Stimulated activated effector memory CD8-positive, alpha-beta T cell treated with anti-CD3 and anti-CD28 coated beads, Interleukin-12 subunit alpha, Interleukin-12 subunit beta, amount 100 ng/mL, for 72 hours (primary cell): ENCODE measurements at places on chromosomes 7 and 10.

DNA sequence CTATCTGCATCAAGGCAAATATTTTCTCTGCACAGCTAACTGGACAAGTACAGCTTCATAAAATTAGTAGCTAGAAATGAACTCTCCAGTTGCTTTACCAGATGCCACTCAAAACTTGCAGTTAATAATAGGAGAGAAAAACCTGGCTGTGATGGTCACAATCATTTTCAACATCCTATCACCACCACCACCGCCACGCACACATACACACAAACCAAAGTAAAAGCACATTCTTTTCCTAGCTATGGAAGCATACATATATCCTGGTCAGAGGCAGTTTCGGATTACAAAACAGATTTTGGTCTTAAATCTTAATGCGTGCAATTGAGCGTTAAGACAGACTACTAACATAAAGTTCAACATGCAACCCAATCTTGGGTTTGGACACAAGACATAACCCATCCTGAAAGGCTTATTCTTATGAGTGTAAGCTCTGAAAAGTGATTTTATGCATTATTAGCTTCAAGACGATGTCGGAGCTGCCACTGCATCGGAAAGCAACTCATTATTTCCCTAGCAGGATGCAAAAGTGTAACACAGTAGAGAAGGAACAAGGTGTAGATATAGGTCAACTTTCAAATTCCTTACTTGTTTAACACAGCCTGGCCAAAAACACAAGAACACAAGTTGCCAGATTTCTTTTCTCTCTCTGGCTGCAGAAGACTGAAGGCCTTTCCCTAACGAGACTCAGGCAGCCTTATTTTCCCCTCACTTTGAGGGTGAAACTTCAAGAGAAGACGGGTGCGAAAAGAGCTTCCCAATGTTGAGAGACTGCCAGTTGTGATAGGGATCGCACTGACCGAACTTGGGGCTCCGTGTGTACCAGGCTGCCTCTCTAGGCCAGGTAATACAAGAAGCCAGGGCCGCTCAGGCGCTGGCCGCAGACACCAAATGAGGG lies 1.2 kb downstream of the CACUL1 start:
- no peak for DNase-seq

GRCh38 chr7:38451840-38452239 lies 178.4 kb upstream of the TARP start:
- DNase-seq, result no peak

- DNase-seq, result no peak
These were observed 13.2 kb upstream of the AQP1 start for GRCh38 chr7:30898411-30898810.

- DNase-seq, result no peak
These were observed 3.5 kb downstream of the PRR15 start for GRCh38 chr7:29567174-29567573.

- no peak for DNase-seq
These were observed 27.8 kb downstream of the RNLS start for GRCh38 chr10:88555190-88555908.

DNA sequence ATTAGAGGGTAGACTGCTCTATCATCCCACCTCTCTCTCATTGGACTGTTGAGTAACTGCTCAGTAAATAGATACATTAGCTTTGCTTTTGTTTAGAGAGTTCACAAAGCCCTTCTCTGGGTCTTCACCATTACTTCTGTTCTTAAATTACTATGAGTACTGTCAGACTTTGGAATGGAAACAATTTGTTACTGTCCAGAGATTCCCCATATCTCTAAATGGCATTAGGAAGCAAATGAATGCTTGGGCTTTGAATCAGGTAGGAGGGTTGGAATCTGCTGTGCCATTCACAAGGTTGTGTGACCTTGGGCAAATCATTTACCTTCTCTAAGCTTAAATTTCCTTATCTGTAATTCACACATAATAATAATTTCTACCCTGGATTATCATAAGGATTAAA lies 541.0 kb upstream of the FZD8 start:
- no peak for DNase-seq

GRCh38 chr7:28840592-28840995 lies 117.5 kb downstream of the TRIL start:
- DNase-seq, result no peak

DNA sequence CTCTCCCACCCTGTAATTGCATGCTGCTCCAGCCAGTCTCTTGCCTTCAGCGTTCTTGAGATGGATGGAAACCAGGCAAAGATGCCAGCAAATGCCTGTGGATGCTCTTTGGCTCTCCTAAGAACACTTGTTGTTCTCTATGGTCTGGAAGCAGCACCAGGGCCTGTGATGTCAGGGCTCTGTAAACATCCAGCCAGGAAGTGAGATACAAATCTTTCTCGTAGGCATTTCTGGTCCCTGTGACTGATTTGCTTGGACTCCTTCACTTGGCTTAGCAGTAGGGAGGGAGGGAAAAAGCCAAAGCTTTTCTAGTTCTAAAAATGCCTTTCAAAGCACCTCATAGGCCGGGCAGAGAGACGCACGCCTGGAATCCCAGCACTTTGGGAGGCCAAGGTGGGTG lies 201.3 kb downstream of the REEP3 start:
- no peak for DNase-seq

GRCh38 chr7:94295850-94296249 lies 98.8 kb upstream of the COL1A2 start:
- no peak for DNase-seq

GRCh38 chr10:19329475-19329874 lies 280.9 kb downstream of the MALRD1 start:
- DNase-seq, result no peak

DNA sequence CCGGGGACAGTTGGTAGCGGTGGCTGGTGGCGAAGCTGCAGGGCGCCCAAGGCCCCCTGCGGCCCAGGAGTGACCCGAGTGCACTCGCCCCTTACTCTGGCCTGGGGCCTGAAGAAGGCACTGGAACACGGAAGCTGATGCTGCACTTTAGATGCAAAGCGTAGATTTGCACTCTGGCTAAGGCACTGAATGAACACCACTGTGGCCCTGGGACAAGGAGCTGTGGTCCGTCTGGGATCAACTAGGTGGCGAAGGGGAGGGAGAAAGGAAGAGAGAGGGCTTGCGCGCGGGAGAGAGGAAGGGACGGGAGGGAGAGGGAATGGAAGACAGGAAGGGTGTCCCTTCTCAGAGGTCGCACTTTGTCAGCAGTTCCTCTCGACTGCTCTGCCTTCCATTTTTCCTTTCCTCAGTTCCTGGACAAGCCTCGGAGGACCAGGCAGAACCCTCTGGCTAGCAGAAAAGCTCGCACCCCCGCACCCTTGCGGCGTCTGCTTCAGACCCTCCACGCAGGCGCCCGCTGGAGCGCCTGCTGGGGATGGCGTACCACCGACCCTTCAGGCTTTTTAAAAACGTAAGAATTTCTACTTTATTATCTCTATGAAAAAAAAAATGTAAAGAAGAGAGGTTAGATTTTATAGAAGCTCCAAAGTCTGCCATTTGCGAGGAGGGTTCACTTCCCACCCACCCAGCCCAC lies 1.2 kb downstream of the FERD3L start:
- no peak for DNase-seq

DNA sequence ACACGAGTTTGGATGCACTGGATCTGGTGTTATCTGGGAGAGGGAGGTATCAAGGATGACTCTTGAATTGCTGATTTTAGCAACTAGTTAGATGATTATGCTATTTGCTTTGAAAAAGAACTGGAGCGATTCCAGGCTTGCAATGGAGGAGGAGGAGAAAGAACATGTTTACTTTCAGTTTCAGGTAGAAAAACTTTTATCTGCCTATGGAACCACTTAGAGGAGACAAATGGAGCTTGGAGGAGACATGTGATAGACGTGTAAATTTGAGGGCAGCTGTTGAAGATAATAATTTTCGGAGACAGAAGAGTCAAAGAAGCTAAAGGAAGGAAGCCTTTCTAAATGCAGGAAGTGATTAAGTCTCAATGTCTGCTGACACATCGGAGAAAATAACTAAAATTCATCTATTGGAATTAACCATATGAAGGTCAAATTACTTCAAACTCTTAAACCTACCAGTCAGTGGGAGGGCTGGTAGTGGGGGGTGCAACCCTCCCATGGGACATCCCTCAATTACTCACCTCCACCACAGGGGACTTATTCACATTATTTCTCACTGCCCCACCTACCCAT lies 56.4 kb upstream of the GNAI1 start:
- DNase-seq, result no peak

DNA sequence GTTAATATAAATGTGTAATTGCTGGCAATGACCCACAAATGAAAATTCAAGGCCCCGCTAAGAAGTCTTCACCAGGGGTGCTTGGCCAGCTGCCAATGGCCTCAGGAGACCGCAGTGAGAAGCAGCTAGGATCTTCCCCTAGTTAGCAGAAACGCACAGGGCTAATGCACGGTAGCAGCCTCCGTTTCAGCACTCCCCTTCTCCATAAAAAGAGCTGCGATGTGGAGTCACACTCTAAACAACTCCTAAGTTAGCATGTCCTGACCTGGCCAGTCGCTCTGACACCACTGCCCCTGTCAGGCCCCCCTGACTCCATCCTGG lies 139.0 kb downstream of the SEPTIN14 start:
- no peak for DNase-seq

DNA sequence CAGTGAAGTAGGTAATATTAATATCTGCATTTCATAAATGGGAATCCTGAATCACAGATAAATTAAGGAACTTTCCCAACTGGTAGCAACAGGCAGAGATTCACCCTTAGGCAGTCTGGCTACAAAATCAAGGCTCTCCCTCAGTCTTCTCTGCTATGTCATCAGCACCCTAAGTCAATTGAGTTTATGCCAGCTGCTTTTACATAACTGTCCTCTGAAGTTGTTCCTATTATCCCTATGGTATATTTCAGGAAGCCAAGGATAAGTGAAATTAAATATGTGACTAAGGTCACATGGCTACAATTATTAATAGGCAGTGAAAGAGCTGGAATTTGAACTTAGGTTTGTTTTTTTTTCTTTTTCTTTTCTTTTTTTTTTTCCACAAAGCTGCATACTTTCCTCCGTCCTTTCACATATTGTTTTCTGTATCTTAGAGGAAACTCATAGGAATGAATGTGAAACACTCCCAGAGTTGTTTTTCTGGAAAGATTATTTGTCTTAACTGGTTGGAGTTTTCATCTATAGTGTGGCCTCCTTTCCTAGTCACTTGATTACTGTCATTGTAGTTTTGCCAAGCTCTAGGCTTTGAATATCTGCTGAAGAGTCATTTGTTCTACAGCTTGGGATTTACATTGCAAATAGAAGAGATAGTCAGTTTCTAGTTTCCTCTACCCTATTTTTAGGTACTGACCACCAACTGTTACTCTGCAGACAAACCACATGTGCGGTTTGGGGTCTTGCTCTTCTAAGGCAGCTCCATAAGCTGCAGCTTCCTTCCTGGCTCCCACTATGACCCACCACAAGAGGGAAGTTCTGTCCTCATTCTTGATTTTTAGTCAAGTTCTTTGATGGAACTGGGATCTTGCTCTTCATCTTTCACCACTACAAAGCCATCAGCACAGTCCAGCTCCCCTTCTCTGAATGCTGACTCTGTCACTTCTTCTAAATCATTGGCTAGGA lies 338.0 kb upstream of the KIAA1217 start:
- no peak for DNase-seq

GRCh38 chr10:125802131-125802530 lies 20.9 kb downstream of the UROS start:
- no peak for DNase-seq

DNA sequence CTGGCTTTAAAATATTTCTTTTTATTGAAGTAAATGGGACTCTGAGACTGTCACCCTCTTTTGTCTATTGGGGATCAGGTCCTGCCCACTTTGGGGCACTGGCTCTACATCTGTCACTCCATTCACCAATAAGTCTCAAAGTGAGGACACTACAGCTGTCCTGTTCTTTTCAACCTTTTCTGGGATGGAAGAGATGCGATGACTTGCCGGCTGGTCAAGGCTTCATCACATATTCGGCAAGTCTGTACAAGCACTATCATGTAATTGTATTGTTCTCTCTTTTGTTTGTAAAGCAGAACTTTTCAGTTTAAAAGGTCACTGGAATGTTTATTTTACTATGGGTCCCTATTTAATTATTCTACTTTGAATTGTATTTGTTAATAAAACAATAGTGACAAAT lies 17.7 kb upstream of the SP8 start:
- no peak for DNase-seq

GRCh38 chr10:28400681-28401080 lies 97.8 kb upstream of the MPP7 start:
- DNase-seq, result no peak

GRCh38 chr7:131111081-131111576 lies 216.5 kb upstream of the MKLN1 start:
- no peak for DNase-seq

DNA sequence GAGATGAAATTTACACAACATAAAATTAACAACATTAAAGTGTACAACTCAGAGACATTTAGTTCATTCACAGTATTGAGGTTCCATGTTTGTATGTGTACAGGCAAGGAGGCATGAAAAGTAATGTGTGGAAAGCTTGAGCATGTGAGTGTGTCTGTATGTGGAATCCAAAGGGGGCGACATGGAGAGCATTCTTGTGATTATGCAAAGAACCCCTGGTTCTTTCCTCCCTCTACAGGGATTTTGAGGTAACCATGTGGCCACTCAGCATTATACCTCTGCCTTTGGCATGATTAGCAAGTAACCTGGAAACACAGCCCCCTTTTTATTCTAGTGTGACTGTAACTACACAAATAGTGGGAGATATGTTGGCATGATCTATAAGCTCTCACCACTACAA lies 21.0 kb downstream of the OR2F1 start:
- DNase-seq, result no peak

GRCh38 chr10:28935061-28935460 lies 257.7 kb downstream of the BAMBI start:
- DNase-seq, result no peak

- DNase-seq, result no peak
These were observed 395.2 kb downstream of the TFEC start for GRCh38 chr7:115635376-115635775.

DNA sequence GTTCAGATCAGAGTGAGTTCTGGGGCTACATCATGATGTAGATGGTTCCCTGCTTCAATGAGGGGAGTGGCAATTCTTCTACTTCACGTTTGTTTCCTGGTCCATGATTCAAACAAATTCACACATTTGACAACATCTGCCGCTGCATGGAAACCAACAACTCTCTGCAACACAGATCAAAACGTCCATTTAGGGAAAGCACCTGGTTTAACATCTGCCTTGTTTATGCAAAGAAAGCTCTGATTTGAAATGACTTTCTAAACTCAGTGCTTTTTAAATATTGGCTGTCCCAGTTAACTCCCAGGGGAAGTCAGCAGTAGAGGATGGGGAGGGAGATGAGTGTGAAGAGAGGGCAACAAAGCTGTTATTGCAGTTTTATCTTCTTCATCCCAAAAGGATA lies 93.8 kb downstream of the GAD2 start:
- no peak for DNase-seq

- no peak for DNase-seq
These were observed 4.7 kb upstream of the IGF2BP3 start for GRCh38 chr7:23474829-23475575.

DNA sequence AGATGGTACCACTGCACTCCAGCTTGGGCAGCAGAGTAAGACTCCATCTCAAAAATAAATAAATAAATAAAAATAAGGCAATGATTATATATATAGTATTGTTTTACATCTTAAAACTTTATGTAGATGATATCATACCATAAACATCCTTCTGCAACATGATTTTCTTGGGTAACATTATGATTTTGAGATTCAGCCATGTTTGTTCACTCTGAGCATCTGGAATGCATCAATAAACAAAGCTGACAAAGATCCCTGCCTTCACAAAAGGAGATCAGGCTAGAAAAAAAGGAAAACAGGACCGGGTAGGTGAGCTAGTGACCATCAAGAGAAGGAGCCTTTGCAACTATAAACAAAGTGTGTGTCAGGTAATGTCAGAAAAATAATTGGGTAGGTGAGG lies 31.9 kb upstream of the KAT6B start:
- DNase-seq, result no peak
